ENCODE measurements at places on chromosomes 5 and 9.
A peak's percentile ranks its signal among the peaks of the same experiment; 100 is the strongest.

GRCh38 chr5:133445744-133446143, 166.6 kb downstream of the FSTL4 start:
- no peak for DNase-seq

- peak; percentile 93 for DNase-seq
Observed at GRCh38 chr5:174724484-174725260, at the start of gene MSX2. TSS of gene MSX2 (plus strand) at chr5:174724582. CDS start at chr5:174724660, 78 bp downstream.

DNA sequence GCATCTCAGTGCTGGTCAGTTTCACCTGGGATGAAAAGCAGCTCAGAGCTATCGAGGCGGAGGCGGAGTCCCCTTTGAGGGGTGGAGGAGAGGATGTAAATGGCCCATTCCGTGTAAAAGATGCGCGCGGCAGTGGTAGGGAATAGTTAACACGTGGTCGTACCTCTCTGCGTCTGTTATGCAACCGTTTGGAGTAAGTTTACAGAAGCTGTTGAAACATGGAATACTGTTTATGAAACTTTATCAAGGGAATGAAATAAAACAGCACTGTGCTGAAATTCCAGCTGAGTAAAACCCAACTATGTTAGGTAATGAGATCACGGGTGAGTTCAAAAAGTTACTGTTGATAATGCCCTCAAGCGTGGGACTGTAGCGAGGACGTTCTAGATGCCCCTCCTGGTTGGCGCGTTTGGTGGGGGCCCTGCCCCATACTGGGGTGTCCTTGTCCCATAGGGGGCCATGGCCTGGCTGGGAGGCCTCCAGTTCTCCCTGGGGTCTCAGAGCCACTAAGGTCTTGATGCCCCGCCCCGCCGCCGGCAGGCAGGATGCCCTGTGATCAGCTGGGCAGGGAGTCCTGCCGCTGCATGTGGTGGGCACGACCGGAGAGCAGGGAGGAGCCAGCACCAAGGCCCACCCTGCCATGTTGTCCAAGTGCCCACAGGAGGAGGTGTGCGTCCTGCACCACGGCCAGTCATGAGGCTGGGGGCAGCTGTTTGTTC, 90.9 kb downstream of the COL5A1 start:
- no peak for DNase-seq

- DNase-seq = peak; percentile 81
Observed at GRCh38 chr5:18433336-18433735, 799.1 kb downstream of the TAF11L14 start.

GRCh38 chr9:24218656-24219055, 327.0 kb downstream of the IZUMO3 start:
- DNase-seq = no peak

DNA sequence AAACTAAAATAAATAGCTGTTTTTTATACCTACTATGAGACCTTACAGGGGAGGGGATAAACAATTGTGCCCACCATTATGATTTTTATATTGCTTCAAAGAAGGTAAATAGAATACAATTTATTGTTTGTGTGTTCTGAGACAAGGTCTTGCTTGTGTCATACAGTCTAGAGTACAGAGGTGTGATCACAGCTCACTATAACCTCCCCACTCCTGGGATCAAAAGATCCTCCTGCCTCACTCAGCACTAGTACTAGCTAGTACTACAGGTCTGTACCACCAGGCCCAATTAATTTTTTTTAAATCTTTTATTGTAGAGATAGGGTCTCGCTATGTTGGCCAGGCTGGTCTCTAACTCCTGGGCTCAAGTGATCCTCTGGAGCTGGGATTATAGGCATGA, 11.3 kb downstream of the TLE1 start:
- no peak for DNase-seq

DNA sequence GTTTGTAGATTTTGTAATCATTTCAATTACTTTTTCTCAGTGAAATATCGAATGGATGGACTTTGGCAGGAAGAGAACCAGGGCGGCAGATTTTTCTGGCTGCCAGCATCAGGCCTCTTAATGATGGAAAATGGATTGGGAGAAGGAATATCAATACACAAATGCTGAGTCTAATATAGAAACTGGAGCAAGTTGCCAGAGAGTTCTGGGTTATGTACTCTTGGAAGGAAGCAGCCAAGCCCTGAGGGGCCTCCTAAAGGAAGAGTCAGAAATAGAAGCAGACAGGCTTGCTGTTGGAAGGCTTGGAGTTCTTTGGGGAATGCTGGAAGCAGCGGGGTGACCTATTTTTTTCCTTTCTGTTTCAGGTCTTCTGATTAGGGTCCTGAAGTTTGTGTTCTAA, 428.6 kb downstream of the DMAC1 start:
- no peak for DNase-seq

GRCh38 chr9:1053986-1054425, 3.8 kb downstream of the DMRT2 start:
- DNase-seq = no peak

DNA sequence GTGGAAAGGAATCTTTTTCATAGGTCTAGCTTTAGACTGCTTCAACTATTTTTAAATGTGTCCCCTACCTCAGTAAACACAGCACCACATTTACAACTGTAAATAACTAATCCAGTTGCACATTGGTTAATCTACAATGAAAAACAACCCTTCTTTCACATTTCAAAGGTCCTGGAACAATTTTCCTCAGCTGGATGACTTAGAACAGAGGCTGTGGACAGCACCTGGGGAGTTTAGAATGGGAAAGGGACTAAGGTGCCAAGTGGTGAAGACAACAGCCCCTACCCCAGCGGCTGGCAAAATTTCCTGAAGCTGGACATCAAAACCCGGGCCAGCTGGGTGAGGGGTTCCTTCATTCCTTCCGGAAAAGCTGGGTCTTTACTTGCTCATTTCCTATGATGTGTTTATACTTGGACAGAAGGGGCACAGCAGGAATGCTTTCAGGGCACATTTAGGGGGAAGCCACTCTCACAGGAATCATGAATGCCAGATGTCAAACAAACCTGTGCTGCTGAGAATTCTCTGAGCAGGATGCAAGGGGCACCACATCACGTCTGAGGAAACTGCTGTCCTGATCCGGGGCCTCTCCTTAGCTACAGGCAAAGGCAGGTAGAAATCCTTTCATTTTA, 158.3 kb downstream of the NR2F1-AS1 start:
- no peak for DNase-seq

- no peak for DNase-seq
Observed at GRCh38 chr9:16417161-16417560, 453.3 kb downstream of the BNC2 start.

- DNase-seq = no peak
Observed at GRCh38 chr5:68681929-68682328, 411.9 kb upstream of the SLC30A5 start.
